ENCODE measurements at places on chromosomes 2 and 18.

DNA sequence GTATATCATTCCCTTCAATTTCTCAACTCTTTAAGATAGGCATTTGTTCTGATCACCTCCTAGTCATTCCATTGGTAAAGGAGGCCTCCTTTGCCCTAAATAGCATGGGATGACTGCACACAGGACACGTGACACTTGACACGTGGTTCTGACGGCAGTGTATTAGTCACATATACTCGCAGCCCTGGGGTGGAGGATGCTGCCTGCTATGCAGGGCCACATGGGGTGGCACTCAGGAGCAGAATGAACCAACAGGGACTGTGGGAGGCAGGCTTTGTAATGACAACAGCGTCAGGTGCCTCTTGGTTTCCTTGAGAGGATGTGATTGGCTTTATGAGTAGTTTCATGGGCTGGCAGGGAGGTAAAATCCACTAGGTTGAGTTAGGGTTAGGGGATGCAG is 9.3 kb upstream of the KCNS3 start:
- no peak overlapping the region for H3K4me3 ChIP-seq
- no peak for DNase-seq
- no peaks in the 10 kb centered on the region for H3K4me1 ChIP-seq
- peaks cover 8% of the 10 kb centered on the region for H3K27me3 ChIP-seq
- no peaks in the 10 kb centered on the region for H3K36me3 ChIP-seq

- no peak for DNase-seq
- H3K36me3 ChIP-seq, result no peaks in the 10 kb centered on the region
- no peaks in the 10 kb centered on the region for H3K27me3 ChIP-seq
- no peak overlapping the region for H3K4me3 ChIP-seq
Observed at GRCh38 chr18:57901825-57902589, 98.9 kb upstream of the ATP8B1 start.

DNA sequence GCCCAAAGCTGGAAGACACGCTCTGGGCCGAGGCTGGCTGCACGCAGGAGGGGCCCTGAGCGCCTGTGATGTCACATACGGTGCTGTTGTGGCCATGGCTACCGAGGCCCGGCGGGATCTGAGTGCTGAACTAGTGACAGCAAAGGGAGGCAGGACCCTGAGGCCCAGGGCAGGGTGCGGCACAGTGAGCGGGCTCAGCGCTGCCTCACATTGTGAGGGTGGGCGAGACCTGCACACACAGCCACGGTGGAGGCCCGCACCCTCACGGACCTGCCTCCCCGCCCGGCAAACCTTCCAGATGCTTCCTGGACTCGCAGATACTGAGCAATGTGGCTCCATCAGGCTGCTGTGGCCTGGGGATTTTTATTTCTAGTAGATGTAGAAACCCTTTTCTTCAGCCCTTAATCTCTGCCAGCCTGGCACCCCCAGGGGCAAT is 133.8 kb upstream of the CTDP1 start:
- no peaks in the 10 kb centered on the region for H3K4me1 ChIP-seq
- no peak for DNase-seq
- H3K36me3 ChIP-seq, result no peaks in the 10 kb centered on the region
- peaks cover 34% of the 10 kb centered on the region for H3K27me3 ChIP-seq
- no peak overlapping the region for H3K4me3 ChIP-seq

- DNase-seq, result no peak
- no peak overlapping the region for H3K4me3 ChIP-seq
- no peaks in the 10 kb centered on the region for H3K36me3 ChIP-seq
- peaks cover 3% of the 10 kb centered on the region for H3K4me1 ChIP-seq
- no peaks in the 10 kb centered on the region for H3K27me3 ChIP-seq
Observed at GRCh38 chr2:172836347-172836821, 100.7 kb downstream of the RAPGEF4 start.

DNA sequence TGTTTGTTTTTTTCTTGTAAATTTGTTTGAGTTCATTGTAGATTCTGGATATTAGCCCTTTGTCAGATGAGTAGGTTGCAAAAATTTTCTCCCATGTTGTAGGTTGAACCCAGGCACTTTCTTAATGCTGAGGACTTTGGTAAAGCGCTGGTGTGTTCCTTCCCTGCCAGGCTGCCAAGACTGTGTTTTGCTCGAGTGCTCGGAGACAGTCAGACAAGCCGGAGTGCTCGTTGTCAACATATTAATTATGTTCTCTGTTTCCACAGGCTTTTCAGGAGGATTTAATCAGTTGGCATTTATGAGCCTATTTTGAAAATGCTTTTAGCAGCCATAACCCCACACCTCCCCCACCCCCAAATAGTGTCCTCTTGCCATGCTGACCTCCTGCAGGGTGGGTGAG is 6.4 kb downstream of the MTCL1 start:
- no peaks in the 10 kb centered on the region for H3K36me3 ChIP-seq
- H3K27me3 ChIP-seq, result peaks cover 25% of the 10 kb centered on the region
- no peak overlapping the region for H3K4me3 ChIP-seq
- DNase-seq, result no peak

DNA sequence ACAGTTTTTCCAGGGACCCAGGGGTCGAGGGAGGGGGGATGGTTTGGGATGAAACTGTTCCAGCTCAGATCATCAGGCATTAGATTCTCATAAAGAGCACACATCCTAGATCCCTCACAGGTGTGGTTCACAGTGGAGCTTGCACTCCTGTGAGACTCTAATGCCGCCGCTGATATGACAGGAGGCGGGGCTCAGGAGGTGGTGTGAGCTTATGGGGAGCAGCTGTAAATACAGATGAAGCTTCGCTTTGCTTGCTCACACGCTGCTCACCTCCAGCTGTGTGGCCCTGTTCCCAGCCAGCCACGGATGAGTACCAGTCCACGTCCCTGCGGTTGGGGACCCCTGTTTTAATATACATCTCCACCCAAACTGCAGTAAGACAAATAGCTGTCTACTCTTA is 204.2 kb downstream of the AGAP1 start:
- H3K27me3 ChIP-seq, result no peaks in the 10 kb centered on the region
- no peaks in the 10 kb centered on the region for H3K36me3 ChIP-seq
- DNase-seq, result no peak
- H3K27ac ChIP-seq, result no peak overlapping the region
- H3K4me1 ChIP-seq, result peaks cover 4% of the 10 kb centered on the region
- no peak overlapping the region for H3K4me3 ChIP-seq

- no peaks in the 10 kb centered on the region for H3K36me3 ChIP-seq
- H3K4me3 ChIP-seq, result no peak overlapping the region
- no peak for DNase-seq
- H3K27me3 ChIP-seq, result no peaks in the 10 kb centered on the region
- H3K27ac ChIP-seq, result no peak overlapping the region
- no peaks in the 10 kb centered on the region for H3K4me1 ChIP-seq
Observed at GRCh38 chr2:156466739-156467405, 30.7 kb downstream of the GPD2 start.

DNA sequence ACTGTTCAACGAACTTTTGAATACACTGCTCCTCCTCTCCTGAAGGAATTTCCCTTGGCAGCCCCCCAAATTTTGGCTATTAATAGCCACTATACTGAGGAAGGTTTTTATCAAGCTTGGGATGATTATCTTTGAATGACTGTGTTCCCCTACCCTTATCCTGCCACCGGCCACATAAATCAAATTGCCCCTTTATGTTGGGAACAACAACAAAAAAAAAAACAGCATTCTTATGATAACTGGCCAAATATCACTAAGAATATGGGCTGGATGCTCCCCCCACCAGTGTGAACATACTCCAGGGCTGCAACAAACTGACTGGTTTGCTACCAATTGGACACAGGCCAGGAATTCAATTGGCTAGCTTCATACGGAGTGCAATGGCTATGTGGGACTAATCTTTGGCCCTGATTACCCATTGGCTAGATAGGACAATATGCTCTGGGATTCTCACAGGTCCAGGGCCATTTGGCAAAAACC is 20.6 kb downstream of the DUSP11 start:
- H3K27ac ChIP-seq, result no peak overlapping the region
- H3K4me3 ChIP-seq, result no peak overlapping the region
- H3K36me3 ChIP-seq, result peaks cover 17% of the 10 kb centered on the region
- no peaks in the 10 kb centered on the region for H3K27me3 ChIP-seq
- no peak for DNase-seq

- H3K27ac ChIP-seq, result no peak overlapping the region
- DNase-seq, result no peak
- H3K27me3 ChIP-seq, result no peaks in the 10 kb centered on the region
- no peaks in the 10 kb centered on the region for H3K36me3 ChIP-seq
- H3K4me3 ChIP-seq, result no peak overlapping the region
Observed at GRCh38 chr2:234355021-234355720, 141.7 kb downstream of the ARL4C start.

GRCh38 chr2:98944775-98945174 is 8.8 kb upstream of the CRACDL start:
- H3K36me3 ChIP-seq, result no peaks in the 10 kb centered on the region
- peaks cover 11% of the 10 kb centered on the region for H3K27me3 ChIP-seq
- H3K27ac ChIP-seq, result no peak overlapping the region

DNA sequence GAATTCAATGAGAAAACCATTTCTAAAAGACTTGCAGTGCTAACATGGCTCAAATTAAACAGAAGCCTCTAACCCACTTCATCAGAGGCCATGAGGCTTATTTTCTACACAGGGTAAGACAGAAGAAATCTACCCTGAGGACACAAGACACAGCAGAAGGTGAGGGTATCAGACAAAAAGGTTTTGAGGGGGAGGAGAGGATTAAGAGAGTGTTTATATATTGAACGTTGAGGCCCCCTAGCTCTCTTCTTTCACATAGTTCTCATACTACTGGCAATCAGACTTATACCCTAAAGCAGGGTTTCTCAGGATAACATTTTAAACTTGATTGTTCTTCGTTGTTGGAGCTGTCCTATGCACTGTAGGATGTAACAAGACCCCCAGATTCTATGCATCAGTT is 21.4 kb downstream of the ORC4 start:
- no peaks in the 10 kb centered on the region for H3K27me3 ChIP-seq
- peaks cover 2% of the 10 kb centered on the region for H3K4me1 ChIP-seq
- H3K27ac ChIP-seq, result no peak overlapping the region
- DNase-seq, result no peak
- no peak overlapping the region for H3K4me3 ChIP-seq
- no peaks in the 10 kb centered on the region for H3K36me3 ChIP-seq

GRCh38 chr2:30285758-30286157 is 54.4 kb downstream of the LBH start:
- no peak overlapping the region for H3K27ac ChIP-seq
- H3K27me3 ChIP-seq, result no peaks in the 10 kb centered on the region
- H3K36me3 ChIP-seq, result no peaks in the 10 kb centered on the region
- DNase-seq, result no peak
- peaks cover 25% of the 10 kb centered on the region for H3K4me1 ChIP-seq

GRCh38 chr2:223972656-223973102 is 15.4 kb downstream of the MRPL44 start:
- H3K27ac ChIP-seq, result no peak overlapping the region
- no peak overlapping the region for H3K4me3 ChIP-seq
- H3K4me1 ChIP-seq, result peaks cover 3% of the 10 kb centered on the region
- H3K27me3 ChIP-seq, result no peaks in the 10 kb centered on the region

DNA sequence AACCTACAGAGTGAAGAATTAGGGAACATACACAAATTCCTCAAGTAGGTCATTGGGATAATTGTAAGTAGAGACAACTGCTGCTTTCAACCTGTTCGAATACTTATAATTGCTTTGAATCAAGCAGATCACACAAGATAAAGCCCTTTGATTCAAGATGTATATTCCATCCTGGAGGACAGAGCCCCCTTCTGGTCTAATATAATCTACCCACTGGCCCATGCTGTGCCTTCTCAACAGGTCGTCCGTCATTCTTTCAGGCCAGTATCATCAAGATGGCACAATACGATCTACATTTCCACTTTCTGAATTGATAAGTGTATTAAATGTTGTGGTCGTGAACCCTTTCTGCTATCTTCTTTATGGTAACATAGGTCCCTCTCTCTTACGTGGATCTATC is 387.0 kb upstream of the CDH19 start:
- no peaks in the 10 kb centered on the region for H3K27me3 ChIP-seq
- H3K4me1 ChIP-seq, result no peaks in the 10 kb centered on the region
- no peak for DNase-seq
- H3K27ac ChIP-seq, result no peak overlapping the region
- H3K36me3 ChIP-seq, result no peaks in the 10 kb centered on the region
- H3K4me3 ChIP-seq, result no peak overlapping the region

GRCh38 chr2:170695521-170696410 is 19.4 kb upstream of the SP5 start:
- H3K27me3 ChIP-seq, result no peaks in the 10 kb centered on the region
- no peaks in the 10 kb centered on the region for H3K4me1 ChIP-seq
- H3K36me3 ChIP-seq, result no peaks in the 10 kb centered on the region
- no peak overlapping the region for H3K27ac ChIP-seq
- H3K4me3 ChIP-seq, result no peak overlapping the region
- no peak for DNase-seq

DNA sequence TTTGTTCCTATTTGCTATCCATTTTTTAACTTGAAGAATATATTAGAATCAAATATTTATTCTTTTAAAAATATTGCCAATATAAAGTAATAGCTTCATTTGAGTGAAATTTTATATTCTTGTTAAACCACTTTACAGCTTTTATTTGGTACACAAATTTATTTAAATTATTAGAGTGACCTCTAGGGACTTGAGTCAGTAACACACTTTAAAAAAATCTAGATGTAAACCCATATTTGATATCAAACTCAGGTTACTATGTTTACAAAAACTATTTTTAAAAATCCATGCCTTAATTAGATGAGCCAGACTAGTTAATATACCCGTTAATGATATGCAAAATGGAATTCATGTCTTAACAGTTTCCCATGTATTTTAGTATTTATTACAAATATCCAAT is 134.6 kb downstream of the MAP4K4 start:
- H3K27me3 ChIP-seq, result no peaks in the 10 kb centered on the region
- no peak overlapping the region for H3K4me3 ChIP-seq
- H3K27ac ChIP-seq, result no peak overlapping the region

GRCh38 chr18:31710826-31711225 is 26.4 kb upstream of the B4GALT6 start:
- no peak overlapping the region for H3K4me3 ChIP-seq
- no peak for DNase-seq
- no peaks in the 10 kb centered on the region for H3K27me3 ChIP-seq
- no peak overlapping the region for H3K27ac ChIP-seq

GRCh38 chr2:144415386-144415785 is 104.5 kb downstream of the ZEB2 start:
- H3K36me3 ChIP-seq, result peaks cover 5% of the 10 kb centered on the region
- no peak overlapping the region for H3K4me3 ChIP-seq
- DNase-seq, result no peak
- peaks cover 3% of the 10 kb centered on the region for H3K4me1 ChIP-seq

GRCh38 chr2:124025171-124025580 is at the start of gene CNTNAP5:
Gene CNTNAP5 (plus strand): TSS chr2:124025287. CDS start chr2:124025651, 364 bp downstream.
- peaks cover 15% of the 10 kb centered on the region for H3K27me3 ChIP-seq
- H3K36me3 ChIP-seq, result no peaks in the 10 kb centered on the region
- no peak for DNase-seq
- H3K4me1 ChIP-seq, result no peaks in the 10 kb centered on the region
- H3K27ac ChIP-seq, result no peak within 1 kb of the TSS
